CD4-positive, alpha-beta memory T cell (primary cell): ENCODE measurements at places on chromosomes 7 and 10.

DNA sequence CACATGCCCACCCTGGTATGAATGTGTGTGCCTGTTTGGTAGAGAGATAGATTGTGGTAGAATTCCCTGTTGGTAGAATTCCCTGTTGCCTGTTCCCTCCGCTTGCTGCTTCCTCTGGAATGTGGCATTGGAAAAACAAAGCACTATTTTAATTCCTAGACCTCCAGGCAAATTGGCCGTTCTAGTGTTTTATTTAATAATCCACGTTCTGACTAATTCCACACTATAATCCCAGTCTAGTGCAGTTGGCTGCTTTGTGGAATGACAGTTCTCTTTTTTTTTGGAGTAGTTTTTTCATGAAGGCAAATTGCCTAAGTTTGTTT is 2.0 kb downstream of the HECW1 start:
- DNase-seq, result no peak

DNA sequence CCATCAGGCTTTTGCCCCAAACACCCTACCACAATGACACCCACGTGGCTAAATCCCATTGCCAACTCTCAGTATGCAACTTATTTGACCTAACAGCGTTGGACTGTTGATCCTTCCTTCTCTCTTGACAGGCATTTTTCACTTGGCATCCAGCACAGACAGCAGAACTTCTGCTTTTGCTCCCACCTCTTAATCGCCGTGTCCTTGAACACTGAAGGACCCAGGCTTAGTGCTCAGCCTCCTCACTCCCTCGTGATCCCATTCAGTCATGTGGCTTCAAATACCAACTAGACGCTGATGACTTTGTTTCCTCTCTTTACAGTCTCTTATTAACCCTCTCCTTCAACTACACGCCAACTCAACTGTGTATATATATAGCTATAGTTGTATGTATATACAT is 25.0 kb downstream of the ZFAND2A start:
- no peak for DNase-seq

DNA sequence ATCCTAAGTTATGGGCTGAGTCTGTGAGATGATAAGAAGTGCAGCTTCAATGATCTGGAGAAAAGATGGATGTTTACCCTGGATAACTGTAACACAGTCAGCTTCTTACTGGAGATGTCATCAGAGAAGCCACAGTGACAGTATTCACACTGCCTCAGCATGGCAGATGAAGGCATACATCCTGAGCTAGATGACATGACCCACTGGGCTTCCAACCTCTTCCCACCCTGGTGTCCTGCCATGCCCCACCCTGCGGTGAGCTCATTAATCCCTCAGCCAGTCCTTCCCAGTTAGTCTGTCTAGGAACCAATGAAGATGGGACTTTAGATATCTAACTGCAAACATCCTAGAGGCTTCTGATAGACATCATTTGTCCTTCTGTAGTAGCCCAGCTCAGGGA is 213.8 kb downstream of the TAX1BP1 start:
- no peak for DNase-seq

DNA sequence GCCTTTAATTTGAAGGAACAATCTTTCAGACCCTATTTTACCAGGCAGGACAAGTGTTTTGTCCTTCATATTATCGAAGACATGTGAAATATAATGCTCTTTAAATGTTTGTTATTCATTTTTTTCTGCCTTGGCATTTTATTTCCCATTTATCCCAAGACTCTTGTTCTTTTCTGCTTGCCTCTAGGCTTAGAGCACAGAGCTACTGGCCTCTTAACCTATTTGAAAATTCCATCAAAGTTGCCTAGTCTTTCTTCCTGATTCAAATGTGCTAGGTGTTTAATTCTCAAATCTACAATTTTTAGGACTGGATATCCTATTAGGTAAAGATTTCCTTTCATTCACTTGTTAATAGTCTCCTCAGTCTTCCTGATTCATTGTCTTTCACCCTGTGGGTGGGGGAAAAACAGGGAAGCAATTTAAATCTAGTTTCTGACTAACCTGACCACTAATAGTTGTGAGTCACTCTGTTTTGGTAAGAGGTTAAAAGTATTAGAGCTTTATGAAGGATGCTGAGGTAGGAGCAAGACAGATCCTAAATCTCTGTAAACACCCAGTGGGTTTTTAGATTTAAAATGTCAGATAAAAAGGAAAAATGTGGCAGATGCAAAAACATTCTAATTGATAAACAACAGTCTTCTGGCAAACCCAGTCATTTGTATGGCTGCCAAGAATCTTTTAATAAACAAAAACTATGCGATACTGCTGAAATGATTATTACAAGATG is 1.5 kb downstream of the LIPK start:
- DNase-seq, result no peak

GRCh38 chr7:106775552-106775936 is 89.5 kb upstream of the PIK3CG start:
- DNase-seq, result no peak

GRCh38 chr10:132030898-132031463 is 34.8 kb upstream of the JAKMIP3 start:
- no peak for DNase-seq

GRCh38 chr10:73886661-73887293 is 12.4 kb upstream of the CAMK2G start:
- DNase-seq, result no peak

DNA sequence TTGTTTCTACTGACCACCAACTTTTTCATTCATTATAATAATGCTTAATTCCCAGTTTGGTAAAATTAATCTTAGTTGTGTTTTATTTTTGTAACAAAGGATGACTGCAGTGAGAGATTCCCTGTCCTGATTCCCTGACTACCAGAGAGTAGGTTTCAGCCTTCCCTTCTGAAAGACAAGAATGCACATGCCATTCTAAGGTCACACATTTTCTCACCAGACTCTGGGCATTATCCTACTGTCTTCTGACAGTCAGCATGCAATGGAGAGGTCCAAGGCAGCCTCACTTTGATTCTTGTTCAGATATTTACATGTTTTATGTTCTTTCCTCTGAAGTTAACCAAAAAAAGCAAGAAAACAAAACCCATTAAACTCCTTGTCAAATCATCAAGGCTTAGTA is 372.7 kb upstream of the CDC14C start:
- no peak for DNase-seq

DNA sequence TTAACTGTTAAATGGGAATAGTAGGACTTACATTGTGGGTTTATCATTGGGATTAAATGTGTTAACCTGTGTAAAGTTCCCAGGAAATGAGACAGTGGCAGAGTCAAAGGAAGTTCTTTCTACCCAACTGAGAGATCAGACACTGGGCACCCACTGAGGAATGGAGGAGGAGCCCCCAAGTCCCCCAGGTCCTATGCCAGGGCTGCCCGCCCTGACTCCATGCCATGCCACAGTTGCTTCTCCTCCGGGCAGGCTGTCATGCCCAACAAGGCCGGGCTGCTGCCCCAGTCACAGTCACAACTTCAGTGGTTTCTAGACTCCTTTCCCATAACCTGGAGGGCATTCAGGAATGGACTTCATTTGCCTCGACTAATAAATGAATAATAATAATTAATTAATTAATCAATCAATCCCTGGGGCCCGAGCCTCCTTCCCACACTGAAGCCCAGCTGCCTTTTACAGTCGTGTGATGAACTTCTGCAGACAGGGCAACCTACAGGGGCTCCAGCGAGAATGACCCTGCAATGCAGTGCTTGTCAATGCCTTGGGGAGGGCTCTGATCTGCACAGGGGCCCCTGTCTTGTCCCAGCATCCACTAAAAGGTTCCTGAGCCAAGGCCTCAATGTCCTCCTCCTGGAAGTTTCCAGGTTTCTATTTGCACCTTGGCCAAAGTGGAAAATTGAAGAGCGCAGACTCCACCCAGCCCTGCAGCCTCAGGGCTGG is 32.4 kb downstream of the DRGX start:
- DNase-seq, result no peak

- no peak for DNase-seq
These were observed 247.3 kb downstream of the PARD3 start for GRCh38 chr10:34567659-34568253.

DNA sequence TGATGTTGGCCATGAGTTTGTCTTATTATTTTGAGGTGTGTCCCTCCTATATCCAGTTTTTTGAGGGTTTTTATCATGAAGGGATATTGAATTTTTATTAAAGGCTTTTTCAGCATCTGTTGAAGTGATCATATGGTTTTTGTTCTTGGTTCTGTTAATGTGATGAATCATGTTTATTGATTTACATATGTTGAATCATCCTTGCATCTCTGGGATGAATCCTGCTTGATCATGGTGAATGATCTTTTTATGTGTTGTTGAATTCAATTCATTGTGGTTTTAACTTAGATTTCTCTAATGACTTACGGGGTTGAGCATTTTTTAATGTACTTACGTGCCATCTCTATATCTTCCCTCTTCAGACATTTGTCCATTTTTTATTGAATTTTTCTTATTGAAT is 22.9 kb downstream of the DLD start:
- DNase-seq, result no peak

- no peak for DNase-seq
These were observed 123.2 kb upstream of the PARD3 start for GRCh38 chr10:34938399-34938670.

- DNase-seq, result peak; percentile 49
These were observed 28.1 kb upstream of the LRRC4 start for GRCh38 chr7:128059143-128059988.

- DNase-seq, result no peak
These were observed 1.6 kb downstream of the FAM204A start for GRCh38 chr10:118340486-118340885.

GRCh38 chr7:30927559-30927958 is 15.9 kb downstream of the AQP1 start:
- DNase-seq, result no peak

DNA sequence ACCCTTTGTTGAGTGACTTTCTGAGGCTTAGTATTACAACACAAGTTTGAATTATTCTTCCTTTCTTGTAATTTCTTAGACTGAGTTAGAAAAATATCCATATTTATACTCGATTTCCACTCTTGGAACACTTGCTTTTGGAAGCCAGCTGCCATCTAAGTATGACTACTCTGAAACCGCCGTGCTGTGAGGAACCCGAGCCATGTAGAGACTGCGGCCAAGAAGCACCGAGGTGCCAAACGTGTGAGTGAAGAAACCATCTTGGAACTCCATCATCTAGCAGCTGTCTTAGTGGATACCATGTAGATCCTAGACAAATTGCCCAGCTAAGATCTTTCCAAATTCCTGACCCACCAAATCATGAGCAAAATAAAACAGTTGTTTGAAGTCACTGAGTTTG is 49.7 kb upstream of the PRKAR2B start:
- DNase-seq, result no peak

- no peak for DNase-seq
These were observed 49.7 kb downstream of the SLK start for GRCh38 chr10:104016661-104017060.

- no peak for DNase-seq
These were observed 57.3 kb upstream of the OSBPL3 start for GRCh38 chr7:25037325-25037724.

DNA sequence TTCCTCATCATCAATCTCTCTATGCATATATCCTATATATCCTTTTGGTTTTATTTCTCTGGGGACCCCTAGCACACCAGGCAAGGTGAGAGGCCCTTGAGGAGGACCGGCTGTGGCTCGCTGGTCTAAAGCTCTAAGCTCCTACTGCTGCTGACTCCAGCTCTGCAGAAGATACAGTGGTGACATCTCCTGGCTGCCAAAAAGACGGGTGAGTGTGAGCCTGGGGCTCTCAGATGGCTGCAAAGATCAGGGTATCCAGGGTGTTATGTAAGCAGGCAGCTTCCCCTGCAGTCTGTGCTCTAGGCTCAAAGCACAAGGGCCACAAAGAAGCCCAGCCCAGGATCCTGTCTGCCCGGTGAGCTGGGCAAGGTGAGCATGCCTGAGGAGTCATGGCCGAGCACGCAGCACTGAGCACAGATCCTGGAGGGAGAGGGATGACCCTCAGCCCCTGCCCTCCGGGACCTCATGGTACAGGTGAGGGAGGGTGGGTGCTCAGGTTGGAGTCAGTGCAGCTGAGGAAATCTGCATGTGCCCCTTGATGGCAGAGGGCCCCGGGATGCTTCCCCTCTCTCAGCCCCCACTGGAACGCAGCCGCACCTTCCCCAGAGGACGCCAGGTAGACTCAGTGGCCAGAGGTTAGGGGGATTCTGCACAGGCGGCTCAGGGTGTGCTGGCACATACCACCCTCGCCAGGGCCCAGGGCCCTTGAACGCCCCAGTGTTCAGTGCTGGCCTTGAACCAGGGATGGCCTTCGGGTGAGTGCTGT is 95.4 kb upstream of the INSIG1 start:
- DNase-seq, result no peak

- DNase-seq, result no peak
These were observed 270.1 kb upstream of the SHH start for GRCh38 chr7:156082048-156083040.

GRCh38 chr10:129896136-129896859 is 67.8 kb downstream of the EBF3 start:
- no peak for DNase-seq

DNA sequence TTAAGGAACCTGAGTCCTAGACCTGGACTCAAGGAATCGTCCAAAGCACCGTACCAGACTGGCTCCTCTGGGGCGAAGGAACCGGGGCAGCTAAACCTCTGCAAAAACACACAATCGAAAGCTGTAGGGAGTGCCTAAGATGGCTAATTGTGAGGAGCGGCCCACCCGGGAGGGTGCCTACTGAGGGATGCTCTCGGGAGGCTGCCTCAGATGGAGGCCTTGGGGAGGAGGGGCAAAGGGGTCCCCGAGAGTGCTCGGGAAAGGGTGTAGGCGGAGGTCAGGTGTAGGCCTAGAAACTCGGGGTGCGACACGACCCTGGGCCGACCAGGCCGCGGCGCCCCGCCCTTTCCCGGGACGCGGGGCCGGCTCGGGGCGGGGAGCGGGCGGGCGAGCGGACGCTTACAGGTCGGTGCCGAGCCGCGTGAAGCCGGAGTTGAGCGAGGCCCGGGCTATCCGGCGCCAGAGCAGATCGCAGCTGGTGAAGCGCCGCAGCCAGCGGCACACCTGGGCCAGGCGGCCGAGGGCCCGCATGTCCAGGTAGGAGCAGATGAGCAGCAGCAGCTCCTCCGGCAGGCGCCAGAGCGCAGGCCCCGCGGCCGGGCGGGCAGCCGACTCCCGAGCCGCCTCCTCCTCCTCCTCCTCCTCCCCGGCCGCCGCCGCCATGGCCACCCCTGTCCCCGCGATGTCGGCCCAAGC is 844 bp downstream of the FBXW4 start:
- peak; percentile 75 for DNase-seq

DNA sequence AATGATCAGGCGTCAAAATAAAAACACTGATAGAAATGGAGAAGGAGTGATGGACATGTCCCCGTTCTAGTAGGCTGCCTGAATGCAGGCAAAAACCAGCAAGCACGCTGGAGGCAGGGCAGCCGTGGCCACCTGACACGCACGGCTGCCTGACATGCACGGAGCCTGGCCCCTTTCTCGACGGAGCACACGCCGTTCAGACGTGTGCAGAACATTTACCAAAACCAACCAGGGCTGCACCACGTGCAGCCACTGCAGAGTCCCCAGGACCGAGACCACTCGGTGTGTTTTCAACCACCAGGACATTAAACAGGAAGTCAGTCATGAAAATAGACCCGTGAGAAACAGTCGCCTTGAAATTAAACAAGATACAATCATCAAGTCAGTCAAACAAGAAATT is 61.9 kb upstream of the NKX6-2 start:
- DNase-seq, result no peak
